Urinary bladder (tissue), 4 donors: ENCODE measurements at places on chromosomes 2 and 18. TPM values are rescaled to one million over a fixed set of nuclear protein-coding genes. Genes with fewer than 3 reads are reported as not detected.

RNF125 gene
- 10.9 TPM for total RNA-seq

MC5R gene
- total RNA-seq: not detected

GALNT13 gene
- total RNA-seq: 19.5 TPM

RGPD6 gene
- 99.4 TPM for total RNA-seq

MC4R gene
- 0.16 TPM for total RNA-seq
